ENCODE measurements at places on chromosomes 3 and 15.
A peak's percentile ranks its signal among the peaks of the same experiment; 100 is the strongest.

DNA sequence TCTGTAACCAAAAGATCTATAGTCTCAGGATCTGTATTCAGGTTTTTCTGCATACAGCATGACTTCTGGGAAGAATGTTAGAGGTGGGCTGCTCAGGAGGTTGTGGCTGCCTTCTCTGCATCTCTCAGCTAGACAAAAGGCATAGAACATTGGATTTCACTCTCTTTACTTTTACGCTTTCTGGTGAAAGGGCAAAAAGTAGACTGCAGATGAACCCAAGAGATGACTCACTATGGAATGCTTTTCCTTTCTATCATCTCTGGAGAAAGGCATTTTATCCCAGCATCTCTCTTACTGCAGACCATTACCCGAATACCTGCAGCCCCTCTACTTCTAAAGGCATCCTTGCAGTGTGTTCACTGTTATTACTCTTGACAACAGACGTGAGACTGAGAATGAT lies 222.2 kb downstream of the WNT5A start:
- no peaks in the 10 kb centered on the region for H3K4me1 ChIP-seq
- DNase-seq: no peak
- no peak overlapping the region for H3K4me3 ChIP-seq
- H3K36me3 ChIP-seq: no peaks in the 10 kb centered on the region

- no peak overlapping the region for H3K27ac ChIP-seq
- H3K27me3 ChIP-seq: no peaks in the 10 kb centered on the region
- no peak for DNase-seq
- no peaks in the 10 kb centered on the region for H3K36me3 ChIP-seq
Measured at GRCh38 chr15:38530113-38530512, 34.5 kb downstream of the RASGRP1 start.

- H3K27me3 ChIP-seq: no peaks in the 10 kb centered on the region
- H3K36me3 ChIP-seq: peaks cover 50% of the 10 kb centered on the region
- H3K27ac ChIP-seq: no peak overlapping the region
Measured at GRCh38 chr15:45665261-45665660, 30.4 kb downstream of the SQOR start.

DNA sequence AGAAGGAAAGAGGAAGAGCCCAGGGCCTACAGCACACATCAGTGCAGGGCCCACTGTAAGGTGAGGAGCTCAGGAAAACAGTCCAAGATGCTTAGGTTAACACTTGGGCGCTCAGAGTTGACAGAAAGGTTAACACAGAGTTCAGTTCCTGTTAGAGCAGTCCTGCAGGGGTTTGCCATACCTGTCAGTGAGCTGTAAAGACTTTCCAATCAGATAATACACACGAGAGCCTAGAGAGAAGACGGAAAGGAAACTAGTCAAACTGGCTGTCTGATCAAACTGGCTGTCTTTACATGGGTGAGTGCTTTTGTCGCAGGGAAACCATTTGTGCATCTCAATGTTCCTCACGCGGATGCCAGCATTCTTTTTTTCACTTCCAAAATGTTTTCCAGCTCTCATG lies 61.4 kb upstream of the ARHGEF26 start:
- DNase-seq: no peak
- no peak overlapping the region for H3K27ac ChIP-seq
- H3K36me3 ChIP-seq: no peaks in the 10 kb centered on the region
- no peaks in the 10 kb centered on the region for H3K4me1 ChIP-seq
- no peaks in the 10 kb centered on the region for H3K27me3 ChIP-seq

- peak; percentile 17 for DNase-seq
- no peak overlapping the region for H3K4me3 ChIP-seq
- H3K27me3 ChIP-seq: no peaks in the 10 kb centered on the region
Measured at GRCh38 chr15:25469377-25469776, 30.6 kb upstream of the UBE3A start.

All from gastrocnemius medialis (tissue), 4 donors.